ENCODE measurements at places on chromosomes 13 and 19. TPM values are rescaled to one million over a fixed set of nuclear protein-coding genes. Genes with fewer than 3 reads are reported as not detected.

CYP4F2 gene
- total RNA-seq, result 8.5 TPM

DNA sequence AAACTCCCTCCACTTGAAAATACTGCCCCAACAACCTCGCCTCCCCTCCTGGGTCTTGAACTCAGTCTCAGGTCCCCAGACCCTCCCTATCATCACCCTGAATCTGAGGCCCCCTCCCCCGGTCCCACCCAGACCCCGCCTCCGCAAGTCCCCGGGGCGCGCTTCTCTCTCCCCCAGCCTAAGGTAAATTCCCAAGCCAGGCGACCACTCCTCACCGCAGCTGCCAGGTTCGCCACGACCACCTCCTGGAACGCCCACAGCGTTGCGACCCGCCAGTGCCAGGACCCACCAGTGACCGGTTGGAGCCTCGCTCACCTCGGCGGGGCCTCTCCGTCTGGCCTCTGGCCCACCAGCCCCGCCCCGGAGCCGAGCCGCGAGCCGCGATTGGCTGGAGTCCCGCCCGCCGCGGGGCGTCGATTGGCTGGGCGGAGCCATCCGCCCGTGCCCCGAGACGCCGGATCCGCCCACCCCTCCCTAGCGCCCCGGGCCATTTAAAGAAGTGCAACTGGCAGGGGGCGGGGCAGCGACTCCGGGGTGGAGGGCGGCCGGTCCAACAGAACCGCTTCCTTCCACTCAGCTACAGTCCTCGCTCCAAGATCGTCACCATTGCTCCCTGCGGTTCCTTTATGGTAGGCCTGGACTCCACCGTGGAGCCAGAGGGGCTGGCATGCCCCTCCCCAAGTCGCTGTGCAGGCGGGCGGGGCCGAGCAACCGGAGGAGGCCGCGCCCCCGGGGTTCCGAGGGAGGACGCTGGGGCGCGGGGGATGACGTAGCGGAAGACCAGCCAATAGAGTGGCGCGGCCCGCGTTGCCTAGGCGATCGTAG, at the start of gene SERTAD3:
TSS of gene SERTAD3 (minus strand) at position 336 of the 825 bp plus-strand sequence. CDS start 2,255 bp downstream, outside the sequence.
- peak; percentile 99 for DNase-seq

GRCh38 chr19:19632661-19633060, 4.6 kb upstream of the LPAR2 start:
- no peak for DNase-seq

GRCh38 chr13:79191501-79191900, 214.6 kb downstream of the RBM26 start:
- DNase-seq, result no peak

ZNF134 gene
- total RNA-seq, result 9.0 TPM

GRCh38 chr19:3625996-3626472, 556 bp downstream of the CACTIN start:
- no peak for DNase-seq

DNA sequence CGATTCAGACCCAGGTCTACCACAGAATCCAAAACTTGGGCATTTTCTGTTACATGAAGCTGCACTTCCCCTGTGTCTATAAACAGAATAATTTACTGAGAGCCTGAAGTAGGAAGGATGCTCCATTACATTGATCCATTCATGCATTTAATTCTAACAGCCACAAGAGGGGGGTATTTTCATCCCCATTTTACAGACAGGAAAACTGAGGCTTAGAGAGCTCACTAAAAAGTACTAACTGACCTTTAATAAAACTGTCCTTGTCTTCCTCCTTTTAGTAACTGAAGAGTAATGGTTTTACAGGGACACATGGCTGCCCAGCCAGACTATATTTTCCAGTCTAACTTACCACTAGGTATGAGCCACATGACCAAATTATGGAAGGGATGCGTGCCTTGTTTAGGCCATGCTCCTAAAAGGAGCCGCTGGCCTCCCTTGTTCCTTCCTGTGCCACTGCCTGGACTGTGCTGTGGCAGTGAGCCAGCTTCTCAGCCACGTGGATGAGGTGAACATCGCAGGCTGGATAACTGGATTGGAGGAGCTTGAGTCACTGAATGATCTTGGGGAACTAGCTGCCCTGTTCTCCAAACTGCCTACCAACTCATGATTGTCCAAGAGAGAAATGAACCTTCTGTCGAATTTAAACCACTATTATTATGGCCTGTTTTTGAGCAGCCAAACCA, 108.3 kb downstream of the DOCK9 start:
- no peak for DNase-seq

ZSWIM4 gene
- 3.0 TPM for total RNA-seq

DNA sequence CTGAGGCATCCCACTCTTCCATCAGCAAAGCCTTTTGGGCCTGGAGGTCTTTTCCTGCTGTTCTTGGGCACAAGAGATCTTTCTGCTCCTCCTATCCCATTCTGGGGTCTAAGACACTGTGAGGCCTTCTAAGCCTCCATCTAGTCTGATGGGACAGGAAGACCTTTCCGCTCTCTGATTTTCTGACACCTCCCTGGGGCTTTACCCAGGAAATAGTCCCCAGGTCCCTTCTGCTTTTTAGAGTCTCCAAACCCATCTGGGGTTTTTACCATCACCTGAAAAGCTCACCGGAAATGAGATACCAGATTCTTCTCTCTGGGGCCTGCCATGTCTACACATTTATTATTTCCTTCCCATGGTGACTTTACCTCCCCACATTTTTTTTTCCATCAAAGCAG, 21.1 kb downstream of the CLEC17A start:
- DNase-seq, result no peak

Measured in left colon (tissue), 2 donors.